ENCODE measurements at places on chromosomes 13 and 19.

DNA sequence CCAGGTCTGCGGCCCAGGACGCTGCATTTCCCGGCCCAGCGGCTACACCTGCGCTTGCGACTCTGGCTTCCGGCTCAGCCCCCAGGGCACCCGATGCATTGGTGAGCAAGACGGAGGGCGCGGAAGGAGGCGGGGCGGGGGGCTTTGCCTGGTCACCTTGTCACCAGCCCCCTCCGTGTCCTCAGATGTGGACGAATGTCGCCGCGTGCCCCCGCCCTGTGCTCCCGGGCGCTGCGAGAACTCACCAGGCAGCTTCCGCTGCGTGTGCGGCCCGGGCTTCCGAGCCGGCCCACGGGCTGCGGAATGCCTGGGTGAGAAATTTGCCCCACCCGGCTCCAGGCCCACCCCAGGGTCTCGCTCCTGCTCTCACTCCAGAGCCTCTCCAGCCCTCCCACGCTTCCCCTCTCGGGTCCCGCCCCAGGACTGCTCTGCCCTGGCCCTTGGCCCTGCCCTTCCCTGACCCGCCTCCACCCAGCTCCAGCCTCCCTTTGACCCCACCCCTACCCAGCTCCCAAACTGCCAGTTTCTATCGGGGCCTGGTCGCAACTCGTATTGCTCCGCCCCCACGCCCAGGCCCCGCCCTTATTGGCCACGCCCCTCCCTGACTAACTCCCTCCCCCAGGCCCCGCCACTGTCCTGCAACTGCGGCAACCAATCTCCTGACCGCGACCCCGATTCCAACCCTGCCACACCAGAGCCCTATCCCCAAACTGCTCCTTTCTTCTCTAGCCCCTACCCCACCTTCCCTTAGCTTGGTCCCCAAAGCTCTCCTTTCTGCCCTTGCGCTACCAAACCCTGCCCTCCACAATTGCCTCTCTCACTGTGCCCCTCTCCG is 8.6 kb downstream of the LTBP4 start:
- DNase-seq, result no peak

DNA sequence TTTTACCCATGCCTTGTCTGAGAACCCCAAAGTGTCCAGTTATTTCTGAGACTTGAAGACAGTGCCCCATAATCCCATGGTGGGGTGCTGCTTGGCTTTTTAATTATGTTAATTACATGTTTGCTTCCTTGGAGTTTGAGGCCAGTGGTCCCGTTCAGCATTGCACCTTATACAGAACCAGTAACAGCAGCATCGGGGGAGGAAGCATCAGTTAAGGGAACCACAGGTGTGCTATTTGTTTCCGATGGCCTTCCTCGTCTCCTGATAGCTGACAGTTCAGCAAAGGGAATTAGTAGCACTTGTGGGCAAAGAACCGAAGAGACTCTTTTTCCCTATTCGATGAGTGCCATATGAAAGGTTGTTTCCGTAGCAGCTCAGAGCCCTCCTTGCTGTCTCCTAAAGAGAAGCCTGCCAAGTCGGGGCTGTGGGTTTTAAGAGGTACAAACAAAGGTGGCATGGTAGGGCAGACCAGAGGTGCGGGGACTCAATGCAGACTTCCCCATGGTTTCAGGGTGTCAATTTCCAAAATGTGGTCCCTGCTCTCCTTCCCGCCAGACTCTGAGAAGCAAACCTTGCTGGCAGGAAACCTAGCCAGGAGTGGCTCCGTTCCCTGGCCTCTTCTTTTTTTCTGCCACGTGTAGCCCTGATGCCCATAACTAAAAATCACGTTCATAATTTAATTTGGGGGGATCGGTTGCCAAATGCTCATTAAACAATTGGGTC is 225.2 kb upstream of the TSHZ3 start:
- no peak for DNase-seq

DNA sequence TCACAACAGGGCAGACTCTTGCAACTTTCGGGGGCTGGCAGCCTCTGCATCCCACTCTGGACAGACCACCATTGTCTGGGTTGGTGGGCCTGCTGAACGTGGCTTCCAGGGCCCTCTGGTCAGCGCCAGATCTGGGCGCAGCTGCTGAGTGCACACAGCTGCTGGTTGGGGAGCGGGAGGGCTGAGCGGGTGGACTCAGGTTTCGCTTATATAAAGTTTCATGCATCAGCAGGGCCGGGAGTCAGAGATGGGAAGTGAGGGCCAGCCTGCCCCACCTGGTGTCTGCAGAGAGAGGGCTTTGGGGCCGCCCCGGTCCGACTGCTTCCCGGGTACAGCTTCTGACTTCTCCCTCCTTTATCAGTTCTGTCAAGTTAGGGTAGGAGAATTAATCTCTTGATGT is 6.9 kb downstream of the ARHGEF7 start:
- no peak for DNase-seq

DNA sequence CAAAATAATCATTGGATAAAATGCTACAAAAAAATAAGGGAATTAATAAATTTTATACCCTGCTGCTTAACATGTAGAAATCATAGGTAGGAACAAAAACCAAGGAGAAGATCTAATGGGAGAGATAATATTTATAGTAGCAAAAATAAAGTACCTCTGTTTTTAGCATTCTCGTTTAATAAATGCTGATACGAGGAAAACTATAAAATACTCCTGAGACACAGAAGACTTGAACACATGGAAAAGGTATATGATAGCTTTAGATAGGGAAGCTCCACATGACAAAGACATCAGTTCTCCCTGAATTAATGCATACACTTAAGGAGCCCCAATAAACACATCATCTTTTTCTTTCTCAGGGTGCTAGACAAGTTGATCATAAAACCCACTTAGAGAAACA is 44.6 kb upstream of the MCF2L start:
- DNase-seq, result no peak

- DNase-seq, result no peak
Measured at GRCh38 chr19:40266119-40266518, 19.0 kb downstream of the AKT2 start.

DNA sequence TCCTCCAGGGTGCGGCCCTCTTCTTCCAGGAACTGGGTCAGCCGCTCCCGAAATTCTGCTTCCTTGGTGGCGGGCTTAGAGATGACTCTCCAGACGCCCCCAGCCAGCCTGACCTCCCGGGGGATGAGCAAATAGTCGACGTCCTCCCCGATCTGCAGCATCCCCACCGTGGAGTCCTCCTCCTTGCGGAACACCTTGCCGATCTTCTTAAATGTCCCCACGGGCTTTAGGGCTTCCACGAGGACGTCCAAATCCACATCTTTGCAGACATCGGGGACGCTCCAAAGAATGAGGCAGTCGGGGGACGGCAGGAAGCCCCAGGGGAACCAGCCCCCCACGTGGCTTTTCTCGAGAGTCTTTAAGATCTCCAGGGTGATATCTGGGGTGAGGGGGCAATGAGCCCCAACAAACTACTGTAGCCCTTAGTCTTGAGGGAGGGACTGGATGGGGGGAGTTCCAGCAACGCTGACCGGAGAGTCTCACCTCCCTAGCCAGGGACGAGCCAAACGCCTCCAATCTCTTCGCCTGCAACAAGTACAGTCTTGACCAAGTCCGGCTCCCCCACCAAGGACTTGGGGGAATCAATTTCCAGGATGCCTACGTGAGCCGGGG is 608 bp downstream of the CCDC8 start:
- no peak for DNase-seq

DNA sequence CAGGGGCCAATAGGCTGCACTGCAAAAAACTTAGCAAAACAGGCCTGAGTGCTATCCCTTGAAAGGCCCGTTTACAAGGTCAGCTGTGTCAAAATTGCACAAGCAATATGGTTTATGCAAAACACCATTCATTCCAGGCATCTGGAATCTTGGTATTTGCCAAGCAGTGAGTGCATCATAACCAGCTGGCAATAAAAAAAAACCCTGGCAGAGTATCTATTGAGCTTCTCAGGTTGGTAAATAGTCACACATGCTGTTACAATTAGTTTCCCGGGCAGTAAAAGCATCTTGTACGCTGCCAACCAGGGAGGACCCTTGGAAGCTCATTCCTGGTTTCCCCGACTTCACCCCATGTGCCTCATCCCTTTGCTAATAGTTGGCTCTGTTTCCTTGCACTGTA is 21.3 kb downstream of the ZNF77 start:
- no peak for DNase-seq

DNA sequence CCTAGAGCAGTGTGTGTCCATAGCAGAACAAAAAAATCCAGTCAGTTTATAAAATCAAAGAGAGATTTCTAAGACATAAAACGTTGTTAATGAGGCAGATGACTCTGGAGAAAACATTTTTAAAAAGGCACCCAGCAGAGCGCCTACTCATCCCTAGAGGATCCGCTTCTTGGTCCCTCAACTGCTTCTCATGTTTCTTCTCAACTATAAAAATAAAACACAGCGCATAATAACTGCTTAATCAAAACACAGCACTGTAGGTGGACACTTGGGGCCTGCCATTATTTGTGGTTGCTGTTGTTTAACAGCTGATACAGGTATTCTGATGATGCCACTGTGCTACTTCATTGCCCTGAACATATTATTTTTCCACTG is 347.9 kb downstream of the FGF9 start:
- DNase-seq, result no peak

DNA sequence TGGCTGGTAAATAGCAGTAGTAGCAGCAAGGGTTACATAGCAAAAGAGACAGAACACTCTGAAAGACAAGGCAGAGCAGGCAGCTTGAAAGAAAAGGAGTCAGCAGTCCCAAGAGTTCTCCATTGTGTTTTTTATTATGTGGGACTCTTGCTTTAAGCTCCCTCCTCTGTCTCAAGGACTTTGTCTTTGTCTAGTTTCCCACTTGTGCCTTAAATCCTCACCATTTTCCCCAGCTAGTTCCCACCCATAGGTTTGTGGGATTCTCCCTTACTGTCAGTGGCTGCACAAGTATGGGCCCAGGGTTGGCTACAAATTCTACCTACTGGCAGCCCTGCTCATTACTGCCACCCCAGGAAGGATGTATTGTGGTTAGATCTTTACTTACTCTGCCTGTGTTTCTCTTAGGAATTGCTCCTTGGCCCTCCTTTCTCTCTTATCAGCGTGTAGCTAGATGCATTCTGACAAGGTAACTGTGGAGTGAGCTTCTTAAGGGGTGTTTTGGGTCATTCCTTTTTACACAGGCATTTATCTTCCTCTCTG is 413.4 kb upstream of the PCDH9 start:
- no peak for DNase-seq

GRCh38 chr13:38970380-38971051 is 20.1 kb downstream of the STOML3 start:
- no peak for DNase-seq

- no peak for DNase-seq
Measured at GRCh38 chr19:57803265-57803593, 11.5 kb downstream of the ZNF552 start.

DNA sequence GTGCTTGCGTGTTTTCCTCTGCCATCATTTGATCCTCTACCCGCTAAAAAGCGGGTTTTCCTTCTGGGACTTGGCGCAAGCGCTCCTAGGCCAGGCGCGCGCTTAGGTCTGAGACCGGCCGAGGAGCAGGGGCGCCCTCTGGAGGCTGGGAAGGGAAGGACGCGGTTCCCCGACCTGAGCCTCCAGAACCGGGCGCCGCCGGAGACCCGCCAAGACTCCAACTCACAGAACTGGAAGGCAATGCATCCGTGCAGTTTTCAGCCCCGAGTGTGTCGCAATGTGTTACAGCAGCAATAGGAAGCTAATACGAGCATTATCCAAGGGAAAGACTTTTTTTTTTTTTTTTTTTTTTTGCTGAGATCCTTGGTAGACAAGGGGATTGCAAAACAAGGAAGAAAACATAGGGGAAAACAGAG is 190.9 kb downstream of the COL4A1 start:
- no peak for DNase-seq

DNA sequence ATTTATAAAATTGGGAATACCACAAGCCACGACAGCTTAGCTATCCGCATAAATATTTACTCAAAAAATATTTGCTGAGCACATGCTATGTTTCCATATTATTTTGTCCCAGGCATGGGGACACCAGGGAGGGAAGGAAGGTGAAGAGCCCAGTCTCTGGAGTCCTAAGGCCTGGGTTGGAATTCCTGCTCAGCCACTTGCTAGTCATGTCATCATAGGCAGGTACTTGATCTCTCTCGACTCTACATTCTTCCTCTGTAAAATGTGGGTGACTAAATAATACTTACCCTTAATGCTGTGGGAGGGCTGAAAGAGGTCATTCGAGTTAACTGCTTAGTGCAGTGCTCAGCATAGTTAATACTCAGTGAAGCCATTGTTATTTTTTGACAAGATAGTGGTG is 4.3 kb upstream of the RNASEH2B start:
- DNase-seq, result no peak

DNA sequence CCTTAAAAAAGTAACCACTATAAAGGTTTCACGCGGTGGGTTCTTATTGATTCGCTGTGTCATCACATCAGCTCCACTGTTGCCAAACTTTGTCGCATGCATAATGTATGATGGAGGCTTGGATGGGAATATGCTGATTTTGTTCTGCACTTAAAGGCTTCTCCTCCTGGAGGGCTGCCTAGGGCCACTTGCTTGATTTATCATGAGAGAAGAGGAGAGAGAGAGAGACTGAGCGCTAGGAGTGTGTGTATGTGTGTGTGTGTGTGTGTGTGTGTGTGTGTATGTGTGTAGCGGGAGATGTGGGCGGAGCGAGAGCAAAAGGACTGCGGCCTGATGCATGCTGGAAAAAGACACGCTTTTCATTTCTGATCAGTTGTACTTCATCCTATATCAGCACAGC is 30.6 kb downstream of the FGF9 start:
- DNase-seq, result no peak

DNA sequence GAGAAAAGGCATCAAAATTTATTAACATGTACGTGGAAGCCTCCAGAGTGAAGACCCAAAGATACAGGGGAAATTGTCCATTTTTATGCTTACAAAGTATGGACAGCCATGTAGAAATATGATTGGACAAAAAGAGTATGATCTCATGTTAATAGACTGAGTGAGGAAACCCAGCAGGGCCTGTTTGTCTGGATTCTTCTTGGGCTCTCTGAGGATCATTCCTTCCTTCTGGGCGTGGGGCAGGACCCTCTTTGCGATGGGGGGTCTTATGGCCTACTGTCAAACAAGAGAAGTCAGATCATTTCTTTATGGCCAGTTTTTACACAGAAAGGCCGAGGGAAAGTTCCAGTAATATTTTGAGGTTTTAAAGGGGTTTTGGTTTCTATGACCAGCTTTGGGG is 110.8 kb downstream of the ESD start:
- no peak for DNase-seq

Measured in HS-27A (cell line).